ENCODE measurements at places on chromosomes 4 and X.

DNA sequence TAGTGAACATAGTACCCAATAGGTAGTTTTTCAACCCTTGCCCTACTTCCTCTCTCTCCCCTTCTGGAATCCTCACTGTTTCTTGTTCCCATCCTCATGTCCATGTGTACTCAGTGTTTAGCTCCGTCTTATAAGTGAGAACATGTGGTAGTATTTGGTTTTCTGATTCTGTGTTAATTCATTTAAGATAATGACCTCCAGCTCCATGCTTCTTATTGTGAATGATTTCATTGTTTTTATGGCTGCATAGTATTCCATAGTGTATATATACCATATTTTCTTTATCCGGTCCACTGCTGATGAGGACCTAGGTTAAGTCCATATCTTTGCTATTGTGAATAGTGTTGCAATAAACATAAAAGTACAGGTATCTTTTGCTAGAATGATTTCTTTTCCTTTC lies 31.0 kb downstream of the IRF2 start:
- DNase-seq, result no peak

GRCh38 chr4:132564920-132565319 lies 584.2 kb upstream of the PCDH10 start:
- no peak for DNase-seq

- DNase-seq, result no peak
Measured at GRCh38 chrX:40644821-40645358, 2.5 kb downstream of the CXorf38 start.

DNA sequence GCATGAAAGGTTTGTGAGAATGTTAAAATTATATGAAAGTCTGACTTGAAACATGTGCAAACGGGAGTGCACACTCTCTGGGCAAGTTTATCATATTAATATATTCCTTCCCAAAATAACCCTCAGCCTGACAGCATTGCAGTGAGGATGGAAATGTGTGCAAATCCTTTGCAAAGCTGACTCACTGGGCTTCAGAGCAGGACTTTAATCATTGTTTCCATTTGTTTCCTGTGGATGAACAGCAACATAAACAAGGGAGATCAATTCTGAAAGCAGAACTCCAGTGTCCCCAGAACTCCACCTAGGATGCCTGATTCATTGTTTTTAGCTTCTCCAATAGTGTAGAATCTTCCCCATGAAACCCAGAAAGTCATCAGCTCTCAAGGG lies 32.9 kb downstream of the SLC2A9 start:
- DNase-seq, result no peak

- DNase-seq, result no peak
Measured at GRCh38 chrX:27439771-27440170, 23.4 kb downstream of the PPP4R3C start.

DNA sequence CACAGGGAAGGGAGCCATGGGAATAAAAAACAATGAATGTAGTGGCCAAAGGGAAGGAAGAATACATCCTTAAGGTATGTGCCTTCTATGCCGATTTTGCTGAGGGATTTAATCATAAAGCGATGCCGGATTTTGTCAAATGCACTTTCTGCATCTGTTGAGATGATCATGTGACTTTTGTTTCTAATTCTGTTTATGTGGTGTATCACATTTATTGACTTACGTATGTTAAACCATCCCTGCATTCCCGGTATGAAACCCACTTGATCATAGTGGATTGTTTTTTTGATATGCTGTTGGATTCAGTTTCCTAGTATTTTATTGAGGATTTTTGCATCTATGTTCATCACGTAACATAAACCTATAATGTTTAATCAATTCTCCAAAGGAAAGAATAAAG lies 60.0 kb downstream of the SSX7 start:
- no peak for DNase-seq

DNA sequence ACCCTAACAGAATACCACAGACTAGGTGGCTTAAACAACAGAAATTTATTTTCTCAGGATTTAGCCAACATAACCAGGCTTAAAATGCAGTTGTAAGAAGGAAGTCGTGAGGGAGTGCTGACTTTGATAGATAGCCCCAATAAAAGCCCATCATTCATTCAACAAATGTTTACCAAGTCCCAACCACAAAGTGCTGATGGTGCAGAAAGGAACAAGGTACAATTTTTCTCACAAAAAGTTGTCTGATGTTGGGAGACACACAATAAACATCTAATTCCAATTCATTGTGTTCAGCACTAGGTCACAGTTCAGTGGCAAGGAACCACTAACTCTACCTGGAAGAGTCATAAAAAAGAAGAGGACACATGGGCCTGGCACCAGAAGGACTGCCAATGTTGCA lies 42.2 kb downstream of the AKAP4 start:
- DNase-seq, result no peak

DNA sequence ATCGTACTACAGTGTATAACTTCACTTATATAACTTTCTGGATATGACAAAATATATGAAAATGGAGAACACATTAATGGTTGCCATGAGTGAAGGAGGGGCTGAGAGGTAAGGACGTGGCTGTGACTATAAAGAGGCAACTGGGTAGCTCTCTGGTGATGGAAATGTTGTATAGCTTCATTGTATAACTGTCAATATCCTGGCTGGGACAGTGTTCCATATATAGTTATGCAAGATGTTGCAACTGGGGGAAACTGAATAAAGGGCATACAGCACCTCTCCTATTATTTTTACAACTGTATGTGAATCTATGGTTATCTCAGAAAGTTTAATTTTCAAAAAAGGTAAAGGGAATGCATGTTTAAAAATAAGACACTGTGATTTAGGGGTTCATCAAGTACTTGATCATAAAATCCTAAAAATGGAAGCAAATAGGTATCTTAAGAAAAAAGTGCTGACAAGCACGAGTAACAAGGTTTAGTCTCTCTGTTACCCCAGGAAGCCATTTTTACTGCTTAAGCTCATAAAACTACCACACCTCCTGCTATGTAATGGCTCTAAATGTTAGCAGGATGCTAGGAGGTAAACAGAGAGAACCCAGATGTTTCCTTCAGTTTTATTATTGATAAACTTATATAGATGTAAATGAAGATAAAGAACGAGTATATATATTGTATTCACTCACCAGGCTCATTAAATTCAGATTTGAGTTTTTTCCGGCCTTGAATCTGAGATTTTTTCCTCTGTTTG lies 34.0 kb downstream of the NAF1 start:
- DNase-seq, result no peak

DNA sequence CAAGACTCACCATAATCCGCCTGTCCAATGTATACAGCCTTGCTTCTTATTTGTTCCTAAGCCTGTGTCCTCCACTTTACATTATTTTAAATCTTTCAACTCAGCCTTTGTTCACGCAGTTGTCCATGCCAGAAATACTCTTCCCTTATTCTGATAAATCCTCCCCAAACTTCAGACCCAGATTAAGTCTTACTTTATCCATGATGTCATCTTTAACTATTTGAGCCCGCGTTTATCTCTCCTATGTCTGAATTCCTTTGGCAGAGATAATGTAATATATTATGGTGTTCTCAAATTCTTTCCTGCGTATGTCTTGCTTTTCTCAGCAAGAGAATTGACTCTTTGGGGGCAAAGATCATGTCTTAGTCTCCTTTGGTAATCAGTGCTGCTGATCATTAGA lies 129.6 kb downstream of the LUZP4 start:
- DNase-seq, result no peak

GRCh38 chr4:87120411-87121162 lies 99.8 kb downstream of the KLHL8 start:
- no peak for DNase-seq

- DNase-seq, result no peak
Measured at GRCh38 chr4:140930011-140930410, 173.8 kb upstream of the TBC1D9 start.

- no peak for DNase-seq
Measured at GRCh38 chr4:59500103-59500502, 1700.0 kb upstream of the ADGRL3 start.

DNA sequence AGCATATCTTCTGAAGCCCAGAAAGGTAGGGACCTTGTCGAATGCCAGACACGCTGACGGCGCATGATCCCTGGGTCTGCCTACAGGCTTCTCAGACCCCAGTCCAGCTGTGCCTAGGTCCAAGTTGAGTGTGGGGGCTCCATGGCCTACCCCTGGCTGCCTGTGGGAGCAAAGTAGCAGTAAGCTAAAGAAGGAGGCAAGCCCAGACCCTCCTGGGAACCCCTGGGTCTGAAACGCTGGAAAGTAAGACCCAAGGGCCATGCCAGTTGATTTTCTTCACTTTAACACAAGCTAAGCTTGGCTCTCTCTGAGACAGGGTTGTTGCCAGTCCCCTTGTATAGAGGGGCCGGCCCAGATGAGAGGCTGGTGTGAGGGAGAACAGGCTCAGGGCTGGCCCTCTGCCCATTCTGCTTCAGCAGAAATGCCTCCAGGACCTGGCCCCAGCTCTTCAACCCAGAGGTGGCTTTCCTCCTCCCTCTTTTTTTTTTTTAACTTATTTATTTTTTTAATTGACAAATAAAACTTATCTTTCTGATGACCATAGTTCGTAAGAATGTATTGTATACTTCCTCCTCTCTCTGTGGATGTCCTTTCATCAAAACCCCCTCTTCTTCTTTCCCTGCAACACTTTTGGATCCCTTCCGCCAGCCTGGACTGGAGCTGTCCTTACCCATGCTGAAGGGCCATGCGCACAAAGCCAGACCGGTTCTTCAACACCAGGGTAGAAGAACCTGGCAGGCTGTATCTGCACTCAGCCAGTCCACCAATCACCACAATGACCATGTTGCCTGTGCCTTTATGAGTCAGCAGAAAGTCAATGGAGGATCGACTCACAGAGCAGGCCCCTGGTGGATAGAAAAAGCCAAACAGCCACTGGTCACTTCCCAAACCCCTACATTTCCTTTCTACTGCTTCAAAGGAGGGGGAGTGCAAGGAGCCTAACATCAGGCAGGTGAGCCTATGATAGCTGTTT lies 7.1 kb downstream of the AWAT2 start:
- DNase-seq, result no peak
